Activated CD4-positive, alpha-beta T cell treated with anti-CD3 and anti-CD28 coated beads, Interleukin-2, amount 50 U/mL, for 1 hour (primary cell): ENCODE measurements at places on chromosomes 4 and X.

DNA sequence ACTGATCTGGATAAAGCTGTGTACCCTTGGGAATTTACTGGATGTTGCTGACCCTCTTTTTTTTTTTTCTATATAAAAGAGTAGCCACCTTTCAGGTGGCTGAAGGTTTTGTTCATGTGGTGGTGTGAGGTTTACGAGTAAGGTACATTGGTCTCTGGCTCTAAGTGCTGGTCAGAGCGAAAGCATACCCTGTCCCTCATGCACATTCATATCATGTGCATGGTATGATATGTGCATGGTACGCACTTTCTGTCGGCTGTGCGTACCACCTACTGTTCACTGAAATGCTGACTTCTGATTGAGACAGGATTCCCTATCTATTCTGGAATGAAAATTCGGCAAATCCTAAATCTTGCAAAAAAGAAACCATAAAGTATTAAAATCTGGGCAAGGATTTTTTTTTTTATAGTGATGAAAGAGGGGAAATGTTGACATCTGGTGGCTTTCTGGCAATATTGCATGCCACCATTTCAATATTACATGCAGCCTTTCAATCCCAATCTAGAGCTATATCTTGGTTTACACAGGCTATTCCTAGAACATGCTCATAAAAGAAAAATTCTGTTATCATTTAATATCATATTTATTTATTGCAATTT is 32.8 kb downstream of the FAM149A start:
- no peak for DNase-seq

DNA sequence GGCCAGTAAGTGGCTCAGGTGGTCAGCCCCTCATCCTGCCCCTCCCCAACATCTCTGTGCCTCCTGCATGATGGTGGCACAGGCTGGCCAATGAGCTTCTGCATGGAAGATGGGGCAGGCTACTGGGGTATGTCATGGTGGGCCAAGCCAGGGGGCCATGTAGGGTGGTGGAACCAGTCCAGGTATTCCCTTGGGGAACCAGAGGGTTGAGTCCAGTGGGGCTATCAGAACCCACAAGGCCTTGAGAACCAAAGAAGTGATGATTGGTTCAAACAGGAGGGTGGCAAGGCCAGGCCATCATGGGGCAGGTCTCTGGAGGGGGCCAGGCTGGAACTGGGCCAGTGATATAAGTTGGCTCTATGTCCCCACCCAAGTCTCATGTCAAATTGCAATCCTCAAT is 18.8 kb upstream of the PPP2R2C start:
- no peak for DNase-seq

- DNase-seq = no peak
These were observed 5.9 kb downstream of the SMIM43 start for GRCh38 chr4:121758925-121759568.

GRCh38 chr4:76028350-76028765 is 5.1 kb upstream of the CXCL10 start:
- no peak for DNase-seq

DNA sequence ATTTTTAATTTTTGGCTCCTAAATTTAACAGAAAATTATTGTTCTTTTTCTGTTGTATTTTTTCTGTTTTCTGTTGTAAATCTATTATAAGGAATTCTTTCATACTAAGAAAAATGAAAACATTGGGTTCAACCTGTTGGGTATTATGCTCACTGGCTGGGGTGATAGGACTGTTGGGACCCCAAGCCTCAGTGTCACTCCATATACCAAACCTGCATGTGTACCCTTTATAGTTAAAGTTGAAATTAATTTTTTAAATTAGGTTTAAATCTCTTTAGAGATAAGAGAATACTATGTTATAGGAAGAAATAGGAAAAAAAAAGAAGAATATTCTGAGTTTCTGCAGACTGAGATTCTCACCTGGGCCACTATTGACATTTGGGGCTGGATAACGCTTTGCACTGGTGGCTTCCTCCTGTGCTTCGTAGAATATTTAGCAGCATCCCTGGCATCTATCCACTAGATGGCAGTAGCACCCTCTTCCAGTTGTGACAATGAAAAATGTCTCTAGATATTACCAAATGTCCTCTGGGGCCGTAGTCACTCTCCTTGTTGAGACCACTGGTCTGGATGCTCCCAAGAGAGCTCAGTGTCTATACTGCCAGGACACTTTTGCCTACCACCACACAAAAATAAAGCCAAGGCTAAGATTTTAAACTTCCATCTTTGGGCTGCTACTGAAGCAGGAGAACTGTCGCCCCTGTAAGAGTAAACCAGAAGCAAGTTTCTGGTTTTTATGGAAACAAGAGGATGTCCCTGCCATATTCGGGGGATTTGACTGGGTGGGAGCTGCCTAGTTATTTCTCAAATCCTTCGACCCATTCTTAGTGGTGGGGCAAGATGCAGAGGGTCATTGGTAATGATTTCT is 22.4 kb upstream of the CLTRN start:
- peak; percentile 52 for DNase-seq

DNA sequence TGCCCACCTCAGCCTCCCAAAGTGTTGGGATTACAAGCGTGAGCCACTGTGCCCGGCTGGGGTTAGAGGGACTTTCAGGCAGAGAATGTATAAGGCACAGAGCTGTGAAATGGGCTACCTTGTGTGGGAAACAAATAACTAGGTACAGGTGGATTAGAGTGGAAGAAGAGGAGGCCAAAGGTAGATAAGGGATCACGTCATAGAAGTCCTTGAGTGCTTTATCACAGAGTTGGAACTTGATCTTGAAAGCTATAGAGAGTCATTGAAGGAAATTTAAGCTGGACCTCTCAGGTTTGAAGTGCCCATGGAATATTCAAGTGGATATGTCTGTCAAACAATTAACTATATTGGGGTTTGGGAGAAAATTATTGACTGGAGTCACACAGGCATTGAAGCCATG is 8.4 kb downstream of the N4BP2 start:
- DNase-seq = no peak

GRCh38 chr4:63171341-63171740 is 1237.9 kb downstream of the TECRL start:
- DNase-seq = no peak

DNA sequence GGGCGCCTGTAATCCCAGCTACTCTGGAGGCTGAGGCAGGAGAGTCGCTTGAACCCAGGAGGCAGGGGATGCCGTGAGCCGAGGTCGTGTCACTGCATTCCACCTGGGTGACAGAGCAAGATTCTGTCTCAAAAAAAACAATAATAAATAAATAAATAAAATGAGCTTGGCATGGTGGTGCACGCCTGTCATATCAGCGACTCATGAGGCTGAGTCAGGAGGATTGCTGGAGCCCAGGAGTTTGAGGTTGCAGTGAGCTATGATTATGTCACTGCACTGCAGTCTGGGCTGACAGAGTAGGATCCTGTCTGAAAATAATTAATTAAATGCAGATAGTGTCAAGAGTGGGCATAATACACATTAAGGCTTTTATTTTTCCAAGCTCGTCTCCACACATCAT is 77.5 kb downstream of the DHRSX start:
- DNase-seq = no peak

DNA sequence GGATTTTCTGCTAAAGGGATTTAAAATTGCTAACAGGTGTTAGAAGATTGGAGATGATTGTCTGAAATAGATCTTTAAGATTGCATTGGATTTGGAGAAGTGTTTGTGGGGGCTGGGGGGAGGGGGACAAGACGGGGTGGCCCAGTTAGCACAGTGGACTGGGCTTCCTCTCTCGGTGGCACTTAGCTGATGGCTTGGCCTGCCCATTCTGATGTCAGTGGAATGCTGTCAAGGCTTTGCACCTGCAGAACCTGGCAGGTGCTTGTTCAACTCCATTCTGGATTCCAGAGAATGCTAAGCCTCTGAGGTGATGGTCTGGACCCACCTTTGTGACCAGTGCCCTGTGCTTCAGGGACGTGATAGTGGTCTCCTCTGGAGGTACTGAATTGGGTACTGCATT is 43.7 kb downstream of the ADD1 start:
- DNase-seq = no peak

GRCh38 chr4:115851918-115852766 is 738.7 kb upstream of the NDST4 start:
- DNase-seq = no peak

DNA sequence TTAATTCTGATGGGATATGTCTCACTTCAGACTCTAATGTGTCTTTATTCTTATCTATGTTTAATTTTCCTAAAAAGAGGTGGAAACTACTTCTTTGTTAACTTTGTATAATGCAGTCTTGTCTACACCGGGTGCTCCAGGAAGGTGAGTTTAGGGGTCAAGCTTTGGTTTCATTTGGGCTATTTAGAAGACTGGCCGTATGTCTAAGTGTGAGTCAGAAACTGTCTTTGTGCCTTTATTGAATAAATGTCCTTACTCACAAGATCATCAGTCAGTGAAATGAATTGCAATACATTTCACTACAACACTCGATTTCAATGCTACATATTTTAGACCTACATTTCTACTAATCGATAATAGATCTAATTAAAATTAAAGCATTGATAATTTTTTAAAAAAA is 56.2 kb downstream of the PROM1 start:
- DNase-seq = no peak

DNA sequence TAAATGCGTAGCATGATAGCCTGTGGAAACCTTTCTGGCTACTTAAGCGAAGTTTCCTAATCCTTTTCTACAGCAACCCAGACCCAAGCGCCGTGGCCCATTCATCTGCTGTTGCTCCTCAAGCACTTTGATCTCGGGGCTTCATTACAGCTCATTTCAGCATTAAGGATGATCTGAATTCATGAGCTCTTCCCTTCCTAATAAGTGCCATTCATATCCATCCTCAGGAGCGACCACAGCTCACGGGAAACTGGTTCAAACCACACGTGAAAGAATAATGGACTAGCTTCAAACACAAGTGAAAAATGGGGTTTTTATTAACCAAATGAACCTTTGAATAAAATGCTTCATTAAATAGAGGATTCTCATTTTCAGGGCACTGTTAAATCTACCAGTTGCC is 202.6 kb upstream of the LEF1 start:
- no peak for DNase-seq

- peak; percentile 29 for DNase-seq
These were observed 695 bp upstream of the PIGA start for GRCh38 chrX:15336023-15336413.

DNA sequence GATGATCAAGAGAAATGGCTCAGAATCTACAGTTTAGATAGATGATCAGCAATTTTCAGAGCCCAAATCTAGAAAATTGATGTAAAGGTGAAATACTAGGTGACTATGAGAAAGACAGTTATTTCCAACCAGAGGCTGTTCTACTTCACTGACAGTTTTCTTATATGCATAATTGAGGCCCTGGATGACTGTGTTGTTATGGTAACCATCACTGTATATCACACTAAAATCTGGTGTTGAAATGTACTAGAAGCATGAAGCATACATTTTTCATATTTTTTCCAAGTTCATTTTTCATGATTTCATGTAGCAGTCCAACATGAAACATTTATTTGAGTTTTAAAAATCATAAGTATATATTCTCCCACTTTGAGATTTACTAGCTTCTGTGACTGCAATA is 87.4 kb downstream of the ATXN3L start:
- DNase-seq = no peak

- no peak for DNase-seq
These were observed 130.3 kb downstream of the GPR143 start for GRCh38 chrX:9635368-9635767.

GRCh38 chr4:8058031-8058479 is 100.6 kb downstream of the ABLIM2 start:
- no peak for DNase-seq

- DNase-seq = no peak
These were observed 173.5 kb downstream of the ASMT start for GRCh38 chrX:1788300-1788911.

DNA sequence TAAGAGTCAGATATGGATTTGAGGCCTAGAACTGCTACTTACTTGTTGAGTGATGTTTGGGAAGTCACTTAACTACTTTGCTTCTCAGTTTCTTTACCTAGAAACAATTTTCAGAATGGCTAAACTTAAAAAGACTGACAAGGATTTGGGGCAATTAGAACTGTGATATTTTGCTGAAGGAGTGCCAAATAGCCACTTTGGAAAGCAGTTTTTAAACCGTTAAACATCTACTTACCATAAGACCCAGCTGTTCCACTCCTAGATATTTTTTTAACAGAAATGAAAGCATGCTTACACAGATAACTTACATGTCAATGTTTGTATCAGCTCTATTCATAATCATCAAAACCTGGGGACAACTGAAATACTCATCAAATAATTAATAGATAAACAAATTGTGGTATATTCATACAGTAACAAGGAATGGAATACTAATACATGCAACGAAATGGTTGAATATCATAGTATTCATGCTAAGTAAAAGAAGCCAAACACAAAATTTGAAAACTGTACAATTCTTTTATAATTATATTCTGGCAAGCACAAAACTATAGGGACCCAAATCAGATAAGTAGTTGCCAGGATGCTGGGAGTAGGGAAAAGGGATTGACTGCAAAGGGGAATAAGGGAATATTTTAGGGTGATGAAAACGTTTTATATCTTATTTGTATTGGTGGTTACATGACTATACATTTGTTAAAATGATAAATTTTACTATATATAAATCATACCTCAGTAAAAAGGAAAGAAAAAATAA is 24.0 kb downstream of the RPA4 start:
- DNase-seq = no peak

GRCh38 chrX:3378156-3378555 is 31.7 kb upstream of the MXRA5 start:
- DNase-seq = no peak

- DNase-seq = peak; percentile 0
These were observed at the start of gene OPHN1 for GRCh38 chrX:68433155-68433980. Gene OPHN1 (minus strand): TSS chrX:68433495. CDS start chrX:68433020, 475 bp downstream.

DNA sequence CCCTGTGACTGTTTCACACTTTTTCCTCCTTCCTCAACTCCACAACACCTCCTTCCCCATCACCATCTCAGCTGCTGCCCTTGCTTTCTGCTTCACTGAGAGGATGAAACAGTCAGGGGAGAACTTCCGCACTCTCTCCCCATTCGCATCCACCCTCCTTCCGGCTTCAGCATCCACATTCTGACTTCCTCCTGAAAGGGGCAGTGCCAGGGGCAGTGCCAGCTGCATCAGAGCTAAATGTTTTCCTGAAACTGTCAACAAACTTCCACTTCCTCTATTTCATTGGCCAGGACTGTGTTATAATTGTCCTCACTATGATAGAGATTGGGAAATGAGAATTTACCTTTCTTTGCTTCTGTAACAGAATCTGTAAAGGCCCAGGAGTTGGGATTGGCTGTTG is 18.2 kb upstream of the RASL11B start:
- no peak for DNase-seq

DNA sequence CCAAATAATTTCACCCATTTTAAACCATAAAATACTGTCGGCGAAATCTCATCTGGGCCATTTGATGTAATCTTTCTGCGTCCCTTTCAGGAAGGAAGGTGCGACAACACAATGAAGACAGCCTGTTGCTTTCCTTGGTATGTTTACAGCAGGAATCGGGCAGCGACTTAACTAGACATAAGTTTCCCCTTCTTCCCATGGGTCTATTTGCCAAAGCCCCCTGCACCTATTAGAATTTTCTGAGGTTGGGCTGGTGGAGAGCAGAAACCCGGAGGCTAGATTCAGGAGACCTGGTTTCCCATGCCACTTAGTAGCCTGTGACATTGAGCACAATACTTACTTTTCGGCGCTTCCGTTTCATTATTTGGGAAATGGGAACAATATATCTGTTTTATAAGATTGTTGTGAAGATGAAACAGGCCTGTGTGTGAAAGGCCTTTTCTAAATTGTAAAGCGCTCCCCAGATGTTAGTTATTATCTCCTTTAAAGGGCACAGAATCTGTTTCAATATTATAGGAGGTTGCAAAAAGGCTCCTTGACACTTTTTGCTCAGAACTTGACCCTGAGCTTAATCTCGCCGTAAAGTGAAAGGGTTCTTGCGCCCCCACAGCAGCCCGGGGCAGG is 552 bp upstream of the AFF1 start:
- no peak for DNase-seq
